HT-29 (cell line): ENCODE measurements at places on chromosomes 4 and X.

GRCh38 chrX:136880003-136880451, 498 bp downstream of the RBMX start:
- DNase-seq, result peak; percentile 33

DNA sequence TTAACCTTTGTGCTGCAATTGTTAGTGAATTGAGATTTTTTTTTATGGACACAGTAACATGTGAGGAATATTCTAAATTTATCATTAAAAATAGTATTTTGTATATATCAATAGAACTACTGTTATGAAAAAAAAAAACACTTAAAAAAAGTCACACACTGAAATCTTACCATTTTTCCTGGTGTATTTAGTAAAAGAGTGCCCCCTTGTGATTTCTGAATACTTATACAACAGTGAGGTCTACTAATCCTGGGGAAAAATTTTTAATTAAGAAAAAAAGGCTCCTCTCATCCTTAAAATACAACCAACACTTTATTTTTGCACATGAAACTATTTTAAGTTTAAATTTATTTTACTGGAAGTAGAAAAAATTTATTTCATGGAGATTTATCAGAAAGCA, 56.4 kb upstream of the SPOCK3 start:
- DNase-seq, result peak; percentile 19

GRCh38 chrX:6184900-6185515, 43.7 kb downstream of the NLGN4X start:
- no peak for DNase-seq

DNA sequence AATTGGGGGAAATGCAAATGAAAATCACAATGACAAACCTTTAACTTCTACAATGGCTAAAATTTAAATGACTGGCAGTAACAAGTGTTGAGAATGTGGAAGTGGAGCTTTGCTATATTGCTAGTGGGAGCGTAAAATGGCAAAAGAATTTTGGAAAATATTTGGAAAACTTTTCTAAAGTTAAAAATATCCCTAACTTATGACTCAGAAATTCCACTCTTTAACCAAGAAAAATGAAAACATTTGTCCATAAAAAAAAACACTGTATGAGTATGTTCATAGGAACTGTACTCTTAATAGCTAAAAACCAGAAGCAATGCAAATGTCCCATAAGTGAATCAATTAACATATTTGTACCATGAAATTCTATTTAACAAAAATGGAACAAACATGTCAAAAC, 3.6 kb downstream of the TBCK start:
- DNase-seq, result no peak

DNA sequence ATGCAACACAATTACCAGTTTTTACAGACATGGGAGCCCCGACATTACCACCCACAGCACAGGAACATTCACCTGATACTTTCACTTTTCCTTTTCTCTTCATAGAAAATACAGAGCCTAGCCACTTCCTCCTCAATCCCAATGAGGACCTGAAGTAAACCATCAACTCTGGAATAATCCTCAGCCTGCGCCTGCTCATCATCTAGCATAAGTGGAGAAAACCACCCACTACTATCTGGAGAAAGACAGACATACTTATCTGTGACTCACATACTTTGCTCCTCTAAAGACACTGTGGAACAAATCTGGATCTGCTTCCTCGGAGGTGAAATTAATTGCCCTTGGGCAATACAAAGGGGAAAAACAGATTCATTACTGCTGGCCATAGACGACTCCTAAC, 47.8 kb downstream of the ZCCHC13 start:
- no peak for DNase-seq

GRCh38 chr4:99811850-99812249, 4.8 kb upstream of the DAPP1 start:
- DNase-seq, result peak; percentile 68
